GM18507 (cell line): ENCODE measurements at places on chromosomes 4 and X.

- DNase-seq: no peak
Measured at GRCh38 chr4:138299881-138300280, 57.7 kb upstream of the SLC7A11 start.

DNA sequence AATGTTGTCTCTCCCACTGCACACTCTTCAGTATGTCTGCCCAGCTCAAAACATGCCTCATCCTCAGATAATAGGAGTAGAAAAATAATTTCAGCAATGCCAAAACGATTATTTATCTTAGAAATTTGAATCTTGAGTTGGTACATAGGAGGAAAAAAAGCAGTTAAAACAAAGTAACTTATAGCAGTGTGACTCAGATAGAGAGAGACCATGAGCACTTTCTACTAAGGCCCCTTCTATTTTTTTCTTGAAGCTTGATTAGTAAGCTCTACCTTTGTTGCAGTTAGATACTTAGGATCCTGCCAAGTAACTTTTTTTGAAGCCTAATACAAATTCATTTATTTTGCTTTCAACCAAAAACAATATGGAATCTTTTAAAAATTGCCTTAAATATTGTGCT, 212.3 kb downstream of the MAD2L1 start:
- DNase-seq: no peak

GRCh38 chr4:124322234-124323065, 390.1 kb downstream of the ANKRD50 start:
- DNase-seq: no peak

- DNase-seq: no peak
Measured at GRCh38 chr4:136796953-136797352, 735.3 kb downstream of the PCDH18 start.

DNA sequence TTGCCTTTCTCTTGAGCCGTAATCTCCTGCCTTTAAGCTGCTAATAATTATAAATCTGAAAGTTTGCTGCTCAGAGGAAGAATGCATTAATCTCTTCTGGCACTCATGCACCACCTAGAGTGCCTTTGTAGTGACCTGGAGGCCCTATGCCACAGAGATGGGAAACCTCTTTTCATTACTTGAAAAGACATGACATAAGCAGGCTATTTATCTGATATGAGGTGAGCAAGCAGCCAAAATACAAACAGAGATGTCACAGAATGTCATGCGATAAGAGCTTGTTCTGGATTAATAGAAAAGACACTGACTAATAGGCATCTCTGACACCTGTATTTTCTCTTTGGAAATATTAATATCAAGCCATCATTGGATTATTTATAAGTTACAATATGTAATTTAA, 42.3 kb downstream of the GABRB1 start:
- no peak for DNase-seq

GRCh38 chr4:167906851-167907250, 185.5 kb upstream of the ANXA10 start:
- no peak for DNase-seq

GRCh38 chr4:88286897-88287296, 2.5 kb upstream of the PPM1K start:
- no peak for DNase-seq

DNA sequence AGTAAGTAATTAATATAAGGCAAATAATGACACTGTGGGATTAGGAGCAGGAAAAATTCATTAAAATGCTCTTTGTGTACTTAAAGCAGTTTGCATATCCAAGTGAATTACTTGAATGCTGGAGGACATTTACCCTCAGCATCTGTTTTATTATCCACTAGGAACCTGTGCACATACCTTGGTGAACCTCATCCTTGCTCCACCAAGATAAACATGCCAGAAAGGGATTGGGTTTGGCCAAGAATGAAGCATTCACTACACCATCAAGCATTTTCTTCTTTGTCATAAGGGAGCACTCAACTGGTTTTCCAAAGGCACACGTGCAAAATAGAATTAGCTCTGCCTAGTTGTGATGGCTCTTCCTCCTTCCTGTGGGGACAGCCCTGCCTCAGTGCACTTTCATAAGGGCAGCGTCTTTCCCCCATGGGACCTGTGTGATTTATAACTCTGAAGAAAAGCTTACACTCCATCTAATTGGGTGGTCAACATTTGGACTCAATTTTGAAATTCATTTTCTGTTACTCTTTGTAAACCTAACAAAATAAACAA, 291.7 kb downstream of the USP46 start:
- no peak for DNase-seq

- DNase-seq: no peak
Measured at GRCh38 chr4:79049840-79050540, 110.8 kb upstream of the PAQR3 start.

DNA sequence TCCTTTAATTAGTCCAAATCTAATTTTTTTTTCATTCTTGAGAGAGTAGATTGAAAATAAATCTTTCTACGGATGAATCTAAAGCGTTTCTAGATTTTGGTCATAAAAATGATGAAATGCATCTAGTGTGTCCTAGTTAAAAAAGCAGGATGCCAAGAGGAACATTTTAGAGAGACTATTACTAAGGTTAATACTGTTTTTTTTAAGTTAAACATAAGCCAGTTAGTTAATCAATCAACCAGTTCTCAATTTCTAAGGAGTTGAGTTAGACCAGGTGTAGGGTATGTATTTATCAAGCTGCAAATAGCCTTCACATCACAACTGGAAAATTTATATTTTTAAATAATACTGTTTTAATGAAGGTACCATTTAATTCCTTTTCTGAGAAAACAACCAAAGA, 679.5 kb upstream of the IGFBP7 start:
- no peak for DNase-seq

- no peak for DNase-seq
Measured at GRCh38 chr4:148776941-148777340, 334.7 kb upstream of the NR3C2 start.

DNA sequence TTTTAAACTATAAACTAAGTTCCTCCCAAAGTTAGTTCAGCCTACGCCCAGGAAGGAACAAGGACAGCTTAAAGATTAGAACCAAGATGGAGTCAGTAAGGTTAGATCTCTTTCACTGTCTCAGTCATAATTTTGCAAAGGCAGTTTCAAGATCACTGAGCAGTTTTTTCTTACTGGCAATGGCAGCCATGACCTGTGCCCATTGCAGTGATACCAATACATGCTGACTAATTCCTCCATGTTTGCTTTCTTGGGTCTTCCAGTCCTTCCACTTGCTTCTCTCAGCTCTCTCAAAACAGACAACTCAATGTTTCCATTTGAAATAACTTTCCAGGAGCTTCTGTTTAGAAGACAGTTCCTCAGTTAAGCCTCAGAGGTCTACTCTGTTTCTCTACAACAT, 79.5 kb downstream of the PCDH18 start:
- DNase-seq: no peak

- no peak for DNase-seq
Measured at GRCh38 chr4:139843641-139844040, 178.0 kb downstream of the MGST2 start.

DNA sequence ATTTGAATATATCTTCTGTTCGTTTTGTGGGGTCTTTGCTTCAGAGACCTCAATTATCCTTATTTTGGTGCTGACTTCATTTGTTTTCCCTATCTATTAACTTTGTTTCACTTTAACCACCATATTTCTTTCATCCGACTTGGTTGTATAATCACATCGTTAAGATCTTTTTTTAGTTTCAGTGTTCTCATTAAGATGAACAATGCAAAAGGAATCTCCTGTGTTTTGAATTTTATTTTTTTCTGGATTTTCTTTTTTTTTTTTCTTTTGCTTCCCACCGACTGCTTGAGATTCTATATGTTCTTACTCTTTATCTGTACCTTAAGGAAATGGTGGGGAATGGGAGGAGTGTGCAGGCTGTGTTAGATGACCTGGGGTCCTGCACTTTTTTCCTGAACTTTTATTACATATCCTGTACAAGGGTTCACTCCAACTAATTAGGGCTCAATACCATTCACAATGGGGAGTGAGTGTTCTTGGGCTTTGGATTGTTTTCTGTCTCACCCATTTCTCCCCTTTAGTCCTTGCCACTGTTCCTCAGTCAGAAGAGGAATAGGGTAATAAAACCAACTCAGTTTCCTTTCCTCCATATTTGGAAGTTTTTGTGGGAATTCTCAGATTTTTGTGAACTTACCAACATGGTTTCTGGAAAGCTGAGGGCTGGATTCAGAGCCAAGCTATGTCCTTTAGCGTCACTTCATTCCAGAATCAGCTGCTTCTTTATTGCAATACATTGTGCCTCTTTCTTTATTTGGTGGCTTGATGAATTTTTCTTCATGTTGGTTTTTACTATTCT, 43.2 kb upstream of the BMPR1B start:
- DNase-seq: no peak

GRCh38 chr4:69025191-69025998, 70.9 kb upstream of the UGT2B7 start:
- DNase-seq: no peak

DNA sequence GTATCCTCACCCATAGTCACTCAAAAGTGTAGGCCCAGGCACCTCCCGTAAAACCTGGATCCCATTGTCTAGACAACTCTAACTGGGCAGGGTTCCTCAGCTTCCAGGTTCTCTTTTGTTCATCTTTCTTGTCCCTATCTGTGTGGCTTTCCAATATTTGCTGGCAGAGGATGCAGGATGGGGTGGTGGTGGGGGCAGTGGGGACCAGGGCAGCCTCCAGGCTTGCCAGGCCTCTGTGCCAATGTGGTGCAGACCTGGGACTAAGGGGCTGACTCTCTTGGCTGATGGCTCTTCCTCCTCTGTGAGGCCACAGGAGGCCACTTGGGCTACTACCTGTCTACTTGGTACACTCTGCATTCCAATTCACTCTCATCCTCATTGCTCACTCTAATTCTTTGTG, 76.4 kb downstream of the NBDY start:
- DNase-seq: no peak

GRCh38 chrX:29926056-29926455, 289.3 kb upstream of the MAGEB2 start:
- DNase-seq: no peak

GRCh38 chr4:70057651-70058050, 7.4 kb downstream of the HTN1 start:
- no peak for DNase-seq

GRCh38 chrX:9166584-9166944, 132.6 kb upstream of the FAM9B start:
- no peak for DNase-seq

DNA sequence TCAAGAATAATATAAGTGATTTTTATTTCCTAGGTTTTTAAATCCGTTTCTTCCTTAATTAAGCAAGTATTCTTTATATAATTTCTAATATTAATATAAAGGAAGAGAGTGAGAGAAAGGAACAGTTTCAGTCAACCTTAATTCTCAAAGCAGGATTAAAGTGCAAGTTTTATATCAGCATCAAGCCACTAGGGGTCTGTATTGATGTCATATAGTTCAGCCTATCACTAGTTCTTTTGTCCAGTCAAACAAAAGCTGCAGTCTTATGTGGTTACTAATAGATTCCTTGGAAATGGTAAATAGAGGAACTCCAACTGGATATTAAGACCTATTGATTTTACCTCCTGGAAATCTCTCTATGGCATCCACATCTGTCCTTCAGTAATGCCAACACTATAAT, 82.0 kb downstream of the NAP1L3 start:
- DNase-seq: no peak

DNA sequence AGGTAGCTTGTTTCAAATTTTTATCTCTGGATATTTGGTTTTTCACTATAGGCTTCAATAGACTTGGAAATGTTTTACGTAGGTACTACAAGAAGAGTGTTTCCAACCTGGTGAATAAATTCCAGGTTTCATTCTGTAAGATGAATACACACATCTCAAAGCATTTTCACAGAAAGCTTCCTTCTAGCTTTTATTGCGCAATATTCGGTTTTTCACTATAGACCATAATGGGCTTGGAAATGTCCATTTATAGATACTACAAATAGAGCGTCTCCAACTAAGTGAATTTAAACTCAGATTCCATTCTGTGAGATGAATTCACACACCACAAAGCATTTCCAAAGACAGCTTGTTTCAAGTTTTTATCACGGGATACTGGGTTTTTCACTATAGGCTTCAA, 857.7 kb upstream of the HS3ST1 start:
- DNase-seq: no peak

DNA sequence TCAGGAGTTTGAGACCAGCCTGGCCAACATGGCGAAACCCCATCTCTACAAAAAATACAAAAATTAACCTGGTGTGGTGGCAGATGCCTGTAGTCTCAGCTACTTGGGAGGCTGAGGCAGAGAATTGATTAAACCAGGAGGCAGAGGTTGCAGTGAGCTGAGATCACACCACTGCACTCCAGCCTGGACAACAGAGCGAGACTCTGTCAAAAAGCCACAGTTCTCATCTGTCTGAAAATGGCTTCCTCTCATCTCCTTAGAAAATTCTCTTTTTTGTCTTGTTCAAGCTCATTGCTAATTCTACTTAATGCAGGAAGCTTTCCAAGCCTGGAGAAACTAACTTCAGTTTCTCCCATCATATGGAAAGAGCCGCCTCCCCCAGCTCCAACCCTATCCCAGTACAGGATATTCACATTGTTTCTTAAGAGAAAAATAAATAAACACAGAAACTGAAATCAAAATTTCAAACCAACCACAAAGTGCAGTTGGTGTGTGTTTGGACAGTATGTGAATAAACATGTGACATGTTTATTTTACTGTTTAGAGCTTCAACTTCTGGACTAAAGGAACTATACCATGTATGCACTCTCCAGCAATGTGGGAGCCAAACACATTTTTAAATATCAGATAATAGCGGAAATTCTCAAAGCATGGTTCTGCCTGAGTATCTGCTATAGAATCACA, 55.0 kb upstream of the GAB1 start:
- DNase-seq: no peak

DNA sequence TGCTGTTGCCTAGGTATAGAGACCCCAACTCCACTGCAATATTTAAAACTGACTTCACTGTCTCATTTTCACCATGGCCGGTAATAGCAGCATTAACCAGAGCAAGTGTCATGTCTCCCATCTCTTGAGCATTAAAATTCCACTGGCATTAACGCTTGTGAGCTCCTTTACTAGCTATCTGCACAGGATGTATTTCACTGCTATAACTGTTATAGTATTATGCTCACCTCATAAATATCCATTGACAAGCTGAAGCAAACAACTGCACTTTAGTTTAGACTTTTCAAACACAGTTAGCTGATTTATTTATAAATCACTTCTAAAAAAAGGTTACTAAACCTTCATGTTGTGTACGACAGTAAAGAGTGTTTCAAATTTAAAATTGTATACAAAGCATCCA, 157.8 kb downstream of the ANTXR2 start:
- DNase-seq: no peak

- DNase-seq: no peak
Measured at GRCh38 chr4:157226035-157226434, 5.5 kb downstream of the GRIA2 start.

- DNase-seq: no peak
Measured at GRCh38 chrX:101550751-101551379, 518 bp downstream of the ARMCX1 start.
